ENCODE measurements at places on chromosomes 13 and 19. TPM values are rescaled to one million over a fixed set of nuclear protein-coding genes. Genes with fewer than 3 reads are reported as not detected.
A peak's percentile ranks its signal among the peaks of the same experiment; 100 is the strongest.

DNA sequence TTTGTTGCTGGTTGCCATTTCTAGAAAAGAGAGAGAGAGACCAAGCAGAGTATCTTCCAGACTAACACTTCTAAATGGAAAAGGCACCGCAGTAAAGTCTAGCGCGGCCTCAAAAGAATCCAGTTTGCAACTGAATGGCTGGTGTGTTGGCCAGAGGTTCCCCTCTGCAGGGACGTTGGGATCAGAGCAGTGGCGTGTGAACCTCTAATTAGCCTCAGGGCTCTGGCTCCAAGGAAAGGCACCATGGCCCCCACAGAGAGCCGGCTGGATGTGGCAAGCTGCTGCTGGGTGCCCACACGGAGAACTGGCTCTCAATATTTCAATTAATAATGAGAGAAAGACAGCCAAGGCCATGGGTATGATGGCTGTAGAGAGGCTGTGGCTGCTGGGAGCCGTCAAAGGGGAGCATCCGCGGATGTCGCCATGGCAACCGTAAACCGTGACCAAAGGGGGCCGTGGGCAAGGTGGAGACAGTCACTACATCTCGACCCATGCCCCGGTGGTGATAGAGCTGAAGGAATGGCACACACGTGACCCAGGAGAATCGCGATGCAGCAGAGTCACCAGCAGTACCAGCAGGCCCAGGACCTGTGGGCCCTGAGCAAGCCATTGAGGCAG lies 9.5 kb downstream of the VSTM2B start:
- no peak overlapping the region for H3K4me3 ChIP-seq
- H3K4me1 ChIP-seq: no peaks in the 10 kb centered on the region
- H3K27me3 ChIP-seq: peaks cover 33% of the 10 kb centered on the region
- no peak for DNase-seq

DNA sequence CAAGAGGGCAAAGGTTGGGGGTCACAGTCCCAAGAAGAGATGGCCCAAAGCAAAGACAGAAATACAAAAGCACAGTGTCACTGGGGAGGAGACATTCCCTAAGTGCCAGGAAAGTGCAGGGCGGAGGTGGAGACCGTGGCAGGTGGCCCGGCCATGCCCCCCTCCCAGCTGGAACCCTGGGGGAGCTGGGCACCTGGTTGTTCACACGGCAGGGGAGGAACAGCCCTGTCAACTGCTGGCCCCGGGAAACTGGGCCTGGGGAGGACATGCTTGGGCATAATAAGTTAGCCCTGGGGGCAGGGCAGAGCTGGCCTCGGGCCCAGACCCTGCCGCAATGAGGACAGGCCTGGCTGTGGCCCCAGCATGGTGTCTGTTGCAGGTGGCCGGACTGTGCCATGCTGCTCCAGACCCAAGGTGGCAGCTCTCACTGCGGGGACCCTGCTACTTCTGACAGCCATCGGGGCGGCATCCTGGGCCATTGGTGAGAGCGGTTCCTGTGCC lies 7.4 kb downstream of the HPN start:
- no peak overlapping the region for H3K27ac ChIP-seq
- H3K27me3 ChIP-seq: no peaks in the 10 kb centered on the region
- H3K4me3 ChIP-seq: no peak overlapping the region
- DNase-seq: no peak
- no peaks in the 10 kb centered on the region for H3K36me3 ChIP-seq

DNA sequence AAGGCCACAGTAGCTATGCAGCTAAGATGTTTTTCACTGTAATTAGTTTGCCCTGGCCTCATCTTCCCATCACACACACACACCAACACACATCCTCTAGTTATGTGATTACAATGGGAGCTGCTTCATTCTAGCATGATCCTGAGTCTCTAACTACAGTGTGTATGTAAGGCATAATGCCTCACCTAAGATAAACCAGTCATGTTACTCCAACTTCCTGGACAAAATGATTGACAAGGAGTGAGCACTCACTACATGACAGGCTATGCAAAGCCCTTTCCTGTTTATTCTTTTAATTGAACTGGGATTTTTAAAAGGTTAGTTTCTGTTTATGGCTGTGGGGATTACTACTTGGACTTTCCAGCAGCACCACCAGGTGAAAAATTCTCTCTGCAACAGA lies 400.8 kb upstream of the ATXN8OS start:
- no peak overlapping the region for H3K4me3 ChIP-seq
- no peaks in the 10 kb centered on the region for H3K27me3 ChIP-seq
- no peaks in the 10 kb centered on the region for H3K4me1 ChIP-seq
- no peak overlapping the region for H3K27ac ChIP-seq
- no peak for DNase-seq

- no peak overlapping the region for H3K4me3 ChIP-seq
- H3K27me3 ChIP-seq: no peaks in the 10 kb centered on the region
- H3K36me3 ChIP-seq: no peaks in the 10 kb centered on the region
- peaks cover 7% of the 10 kb centered on the region for H3K4me1 ChIP-seq
- no peak overlapping the region for H3K27ac ChIP-seq
These were observed 162.5 kb downstream of the KCTD12 start for GRCh38 chr13:76723551-76724232.

- no peak for DNase-seq
- no peak overlapping the region for H3K27ac ChIP-seq
- peaks cover 2% of the 10 kb centered on the region for H3K4me1 ChIP-seq
These were observed 18.6 kb downstream of the GJA3 start for GRCh38 chr13:20142023-20142926.

DNA sequence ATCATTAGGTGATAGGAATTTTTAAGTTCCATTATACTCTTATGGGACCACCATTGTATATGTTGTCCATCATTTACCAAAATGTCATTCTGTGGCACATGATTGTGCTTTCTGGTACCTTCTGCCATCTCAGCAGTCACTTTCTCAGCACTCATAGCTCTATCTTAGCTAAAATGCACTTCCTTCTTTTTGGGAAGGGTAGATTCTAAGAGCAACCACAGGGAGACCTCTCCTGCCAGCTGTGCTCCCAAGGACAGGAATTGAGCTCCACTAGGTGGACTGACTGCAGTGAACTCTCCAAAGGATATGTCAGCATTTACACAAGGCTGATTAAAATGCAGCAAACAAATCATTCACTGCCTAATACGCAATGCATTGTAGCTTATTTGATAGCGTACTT lies 91.8 kb upstream of the OBI1 start:
- no peak overlapping the region for H3K27ac ChIP-seq
- no peak for DNase-seq
- H3K27me3 ChIP-seq: no peaks in the 10 kb centered on the region

- H3K36me3 ChIP-seq: peaks cover 56% of the 10 kb centered on the region
- H3K4me1 ChIP-seq: peaks cover 11% of the 10 kb centered on the region
- no peak overlapping the region for H3K4me3 ChIP-seq
- no peak for DNase-seq
- no peak overlapping the region for H3K27ac ChIP-seq
These were observed 54.1 kb upstream of the MLNR start for GRCh38 chr13:49165798-49166752.

DNA sequence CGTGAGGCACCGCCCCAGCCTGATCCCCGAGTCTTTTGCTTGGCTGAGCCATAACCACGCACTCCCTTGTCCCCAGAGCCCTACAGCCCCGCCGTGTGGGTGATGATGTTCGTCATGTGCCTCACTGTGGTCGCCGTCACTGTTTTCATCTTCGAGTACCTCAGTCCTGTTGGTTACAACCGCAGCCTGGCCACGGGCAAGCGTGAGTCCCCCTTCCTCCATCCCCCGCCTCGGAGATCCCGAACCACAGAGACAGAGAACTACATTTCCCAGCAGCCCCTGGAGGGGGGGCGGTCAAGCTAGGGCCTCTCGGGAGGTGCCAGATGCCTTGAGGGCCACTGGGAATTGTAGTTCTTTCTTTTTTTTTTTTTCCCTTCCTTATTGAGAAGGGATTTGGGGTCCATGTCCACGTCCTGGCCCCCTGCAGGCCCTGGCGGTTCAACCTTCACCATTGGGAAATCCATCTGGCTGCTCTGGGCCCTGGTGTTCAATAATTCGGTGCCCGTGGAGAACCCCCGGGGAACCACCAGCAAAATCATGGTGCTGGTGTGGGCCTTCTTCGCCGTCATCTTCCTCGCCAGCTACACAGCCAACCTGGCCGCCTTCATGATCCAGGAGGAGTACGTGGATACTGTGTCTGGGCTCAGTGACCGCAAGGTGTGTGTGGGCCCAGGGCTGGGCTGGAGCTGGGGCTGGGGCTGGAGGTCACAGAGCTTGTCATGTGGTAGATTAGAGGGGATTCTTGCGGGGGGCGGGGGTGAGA lies 25.9 kb downstream of the GRIN2D start:
- H3K4me1 ChIP-seq: peaks cover 28% of the 10 kb centered on the region
- no peak overlapping the region for H3K27ac ChIP-seq
- H3K4me3 ChIP-seq: peak overlapping the region; percentile 30
- no peaks in the 10 kb centered on the region for H3K27me3 ChIP-seq

DNA sequence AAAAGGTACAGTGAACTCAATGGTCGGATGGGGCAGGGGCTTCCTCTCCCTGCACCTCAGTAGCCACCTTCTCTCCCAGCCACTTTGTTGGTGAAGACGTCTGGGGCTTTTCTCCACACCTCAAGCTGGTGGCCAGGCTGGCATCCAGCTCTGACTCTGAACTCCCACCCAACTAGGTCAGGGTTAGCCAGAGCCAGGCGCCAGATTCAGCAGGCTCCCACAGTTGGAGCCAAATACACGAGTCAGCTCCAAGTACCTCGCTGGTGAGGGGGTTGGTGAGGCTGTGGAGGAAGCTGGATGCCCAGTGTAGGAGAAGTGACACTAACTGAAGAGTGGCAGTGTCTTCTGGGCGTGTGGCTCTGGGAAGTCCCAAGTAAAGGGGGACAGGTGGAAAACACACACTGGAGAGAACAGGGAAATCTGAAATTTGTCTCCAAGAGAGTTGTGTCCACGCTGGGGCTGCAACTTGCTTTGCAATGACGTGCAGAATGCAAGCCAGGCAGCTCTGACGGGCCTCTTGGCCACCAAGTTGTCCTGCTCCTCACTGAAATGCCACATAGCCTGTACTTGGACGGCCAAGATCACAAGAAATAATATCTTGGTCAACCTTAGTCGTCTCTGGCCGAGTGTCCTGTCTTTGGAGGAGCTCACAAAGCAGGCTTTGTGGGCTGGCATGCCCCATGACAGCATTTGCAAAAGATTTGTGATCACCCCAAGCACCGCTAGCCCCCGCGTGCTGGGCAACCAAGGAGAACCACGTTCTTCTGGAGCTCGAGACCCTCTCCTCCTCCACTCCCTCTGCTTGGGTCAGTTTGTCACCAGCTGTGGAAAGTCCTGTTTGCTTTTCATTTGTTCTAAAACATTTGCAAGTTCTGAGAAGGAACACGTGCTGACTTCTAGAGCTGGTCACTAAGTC lies 18.1 kb downstream of the SLC7A1 start:
- no peaks in the 10 kb centered on the region for H3K36me3 ChIP-seq
- no peak for DNase-seq
- no peak overlapping the region for H3K4me3 ChIP-seq
- H3K27ac ChIP-seq: no peak overlapping the region

- peaks cover 36% of the 10 kb centered on the region for H3K4me1 ChIP-seq
- no peak overlapping the region for H3K27ac ChIP-seq
- H3K4me3 ChIP-seq: no peak overlapping the region
- no peak for DNase-seq
- H3K27me3 ChIP-seq: no peaks in the 10 kb centered on the region
These were observed 4.2 kb downstream of the GZMM start for GRCh38 chr19:547836-548720.

DNA sequence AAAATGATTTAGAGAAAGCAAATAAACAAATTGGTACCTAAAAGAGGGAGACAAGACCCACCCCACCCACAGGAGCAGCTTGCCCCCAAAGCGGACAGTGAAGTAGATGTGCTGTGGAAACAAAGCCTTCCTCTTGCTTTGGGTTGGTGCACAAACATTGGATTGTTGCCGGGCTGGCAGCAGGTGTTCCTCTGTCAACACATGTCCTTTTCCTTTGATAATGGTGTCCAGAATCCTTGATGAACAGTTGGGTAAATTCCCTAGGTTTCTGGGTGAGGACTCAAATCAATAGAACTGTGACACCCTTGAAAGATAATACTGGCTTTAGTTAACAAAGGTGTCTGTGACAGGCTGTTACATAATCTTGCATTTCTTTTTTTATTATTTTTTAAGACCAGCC lies 311.8 kb downstream of the SPRY2 start:
- no peak for DNase-seq
- no peaks in the 10 kb centered on the region for H3K36me3 ChIP-seq
- H3K27me3 ChIP-seq: no peaks in the 10 kb centered on the region
- no peaks in the 10 kb centered on the region for H3K4me1 ChIP-seq
- H3K27ac ChIP-seq: no peak overlapping the region
- H3K4me3 ChIP-seq: no peak overlapping the region

GRCh38 chr19:56839652-56840450 lies 675 bp downstream of the PEG3 start:
- no peak overlapping the region for H3K27ac ChIP-seq
- peaks cover 9% of the 10 kb centered on the region for H3K27me3 ChIP-seq
- peak; percentile 42 for DNase-seq
- peaks cover 3% of the 10 kb centered on the region for H3K4me1 ChIP-seq
- H3K4me3 ChIP-seq: no peak overlapping the region

GRCh38 chr19:35153701-35154524 lies 622 bp upstream of the FXYD5 start:
- peak overlapping the region; percentile 99 for H3K4me3 ChIP-seq
- peak overlapping the region; percentile 80 for H3K27ac ChIP-seq
- no peaks in the 10 kb centered on the region for H3K27me3 ChIP-seq
- peak; percentile 77 for DNase-seq
- peaks cover 49% of the 10 kb centered on the region for H3K4me1 ChIP-seq

DNA sequence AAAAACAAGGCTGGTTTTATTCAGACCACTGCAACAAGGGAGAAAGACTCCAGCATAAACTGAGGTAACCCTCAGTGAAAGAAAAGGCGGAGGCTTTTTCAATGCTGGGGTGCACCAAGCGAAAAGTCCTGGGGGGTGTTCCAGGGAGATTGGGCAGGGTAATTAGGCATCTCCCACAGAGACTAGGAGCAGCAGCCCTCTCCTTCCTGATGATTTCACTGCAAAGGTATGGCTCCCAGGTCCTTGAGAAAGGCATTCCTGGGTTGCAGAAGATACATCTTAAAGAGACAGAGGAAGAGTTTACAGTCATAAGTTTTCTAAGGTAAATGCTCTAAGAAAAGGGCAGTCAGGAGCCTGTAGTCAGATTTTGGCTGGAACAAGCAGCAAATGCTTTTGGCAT lies 412.0 kb downstream of the FOXO1 start:
- H3K27ac ChIP-seq: no peak overlapping the region
- no peak for DNase-seq
- H3K4me1 ChIP-seq: peaks cover 4% of the 10 kb centered on the region
- H3K27me3 ChIP-seq: no peaks in the 10 kb centered on the region

DNA sequence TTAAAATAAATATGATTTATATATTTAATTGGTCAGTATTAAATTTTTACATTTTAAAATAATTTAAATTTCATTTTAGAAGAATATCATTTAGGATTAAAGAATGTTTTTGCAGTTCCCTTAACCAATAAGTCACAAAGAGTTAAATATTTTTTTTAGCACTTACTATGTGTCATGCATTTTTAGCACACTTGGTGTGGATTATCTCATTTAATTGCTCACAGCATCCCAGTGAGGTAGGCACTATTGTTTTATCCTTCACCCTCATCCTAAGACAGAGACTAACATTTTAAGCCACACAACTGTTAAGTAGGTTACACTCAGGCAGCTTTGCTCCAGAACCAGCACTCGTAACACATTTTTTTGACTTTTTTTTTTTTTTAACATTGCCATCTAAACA lies 78.2 kb downstream of the URI1 start:
- no peak overlapping the region for H3K27ac ChIP-seq

The IZUMO2 gene
- not detected for total RNA-seq

The C19orf81 gene
- not detected for total RNA-seq

The IRGC gene
- total RNA-seq: not detected

The RASIP1 gene
- total RNA-seq: 0.55 TPM

The TFDP1 gene
- 17.6 TPM for total RNA-seq

The MAP2K2 gene
- total RNA-seq: 72.7 TPM

The ZNF486 gene
- 3.8 TPM for total RNA-seq

The APLP1 gene
- total RNA-seq: not detected

The CYP4F8 gene
- not detected for total RNA-seq

All from CD4-positive, alpha-beta T cell (primary cell).